ENCODE measurements at places on chromosomes 5 and 9. TPM values are rescaled to one million over a fixed set of nuclear protein-coding genes. Genes with fewer than 3 reads are reported as not detected.

- H3K27me3 ChIP-seq, result no peaks in the 10 kb centered on the region
- H3K4me3 ChIP-seq, result no peak overlapping the region
- no peaks in the 10 kb centered on the region for H3K36me3 ChIP-seq
- no peak for DNase-seq
- H3K27ac ChIP-seq, result no peak overlapping the region
These were observed 178.4 kb downstream of the FAM114A2 start for GRCh38 chr5:153860195-153860886.

- no peak overlapping the region for H3K27ac ChIP-seq
- no peak overlapping the region for H3K4me3 ChIP-seq
- no peaks in the 10 kb centered on the region for H3K36me3 ChIP-seq
- no peaks in the 10 kb centered on the region for H3K27me3 ChIP-seq
- no peaks in the 10 kb centered on the region for H3K4me1 ChIP-seq
- no peak for DNase-seq
These were observed 127.2 kb downstream of the VPS13A start for GRCh38 chr9:77304543-77304942.

DNA sequence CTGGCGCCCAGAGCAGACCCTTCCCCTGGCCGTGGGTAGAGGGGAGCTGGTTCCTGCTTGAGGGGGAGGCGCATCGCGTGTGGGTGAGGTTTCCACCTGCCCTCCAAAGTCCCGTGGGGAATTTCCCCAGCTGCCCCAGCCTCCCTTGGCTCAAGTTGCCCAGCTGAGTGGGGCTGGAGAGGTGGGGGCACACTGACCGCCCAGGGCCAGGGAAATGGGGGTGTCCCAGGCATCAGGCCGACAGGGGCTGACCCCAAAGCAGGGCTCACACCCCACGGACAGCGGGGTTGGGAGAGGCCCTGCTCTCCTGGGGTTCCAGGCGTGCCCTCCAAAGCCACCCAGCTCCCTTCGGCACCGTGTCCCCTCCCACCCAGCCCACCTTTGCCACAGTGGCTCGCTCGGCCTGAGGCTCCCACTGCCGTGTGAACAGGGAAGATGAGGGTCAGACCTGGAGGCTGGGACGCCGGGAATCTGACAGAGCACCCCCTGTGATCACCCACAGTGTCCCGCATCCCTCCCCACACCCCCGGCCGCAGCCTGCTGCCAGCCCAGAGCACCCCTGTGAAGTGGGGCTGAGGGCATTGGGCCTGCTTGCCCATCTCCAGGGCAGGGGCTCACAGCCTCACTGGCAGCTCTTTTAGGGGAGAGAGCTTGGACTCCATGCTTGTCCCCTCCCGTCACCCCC is 933 bp upstream of the EGFL7 start:
- no peak for DNase-seq
- peaks cover 66% of the 10 kb centered on the region for H3K27me3 ChIP-seq
- peak overlapping the region; percentile 51 for H3K4me3 ChIP-seq

The SLC25A2 gene
- 2.0 TPM for total RNA-seq

The CYLC2 gene
- total RNA-seq, result not detected
